Midbrain (tissue), 1 donor: ENCODE measurements at places on chromosomes 13 and 19.

DNA sequence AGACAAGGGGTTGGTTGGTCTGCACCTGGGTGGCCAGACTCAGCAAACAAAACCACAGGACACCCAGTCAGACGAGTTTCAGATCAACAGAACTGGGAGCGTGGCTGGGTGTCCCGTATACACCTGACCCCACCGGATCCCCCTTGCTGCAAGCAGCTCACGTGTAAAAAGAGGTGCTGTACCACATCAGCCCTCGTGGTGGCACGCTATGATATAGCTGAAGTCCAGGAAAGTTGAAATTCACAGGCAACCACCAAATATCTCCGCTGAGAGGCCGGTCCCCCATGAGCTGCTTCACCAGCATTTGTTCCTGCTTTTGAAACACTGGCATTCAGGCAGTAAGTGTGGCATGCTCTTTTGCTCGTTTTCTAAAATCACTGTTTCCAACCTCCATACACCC, 92.3 kb downstream of the TUBA3C start:
- DNase-seq = no peak

DNA sequence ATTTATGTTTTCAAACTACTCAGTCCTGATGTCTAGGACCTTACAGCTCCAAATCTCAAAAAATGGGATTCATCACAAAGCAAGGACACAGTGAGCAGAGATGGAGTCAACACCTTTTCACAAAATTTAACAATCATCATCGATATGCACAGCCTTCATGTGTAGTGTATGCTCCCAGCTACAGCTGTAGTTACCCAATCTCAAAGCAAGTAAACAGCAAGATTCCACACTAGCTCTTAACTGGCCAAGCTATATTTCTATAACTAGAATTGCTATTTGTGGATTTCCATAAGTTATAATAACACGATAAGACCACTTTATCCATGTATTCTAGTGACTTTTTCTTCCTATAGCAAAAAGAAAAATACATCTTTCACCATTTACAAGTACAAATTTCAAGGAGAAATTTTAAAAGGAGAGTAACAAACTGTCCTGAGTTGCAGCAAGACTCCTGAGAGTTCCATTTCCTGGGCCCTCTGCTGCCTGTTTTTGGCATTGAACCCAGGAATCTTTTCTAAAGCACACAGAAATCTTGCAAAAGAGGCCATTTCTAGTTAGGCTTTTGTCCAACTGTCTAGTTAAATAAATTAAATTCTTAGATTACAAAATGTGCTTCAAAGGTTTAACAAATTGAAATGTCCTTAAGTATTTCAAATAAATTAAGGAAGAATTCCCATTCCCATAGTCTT, 460.6 kb downstream of the FGF14 start:
- DNase-seq = no peak

DNA sequence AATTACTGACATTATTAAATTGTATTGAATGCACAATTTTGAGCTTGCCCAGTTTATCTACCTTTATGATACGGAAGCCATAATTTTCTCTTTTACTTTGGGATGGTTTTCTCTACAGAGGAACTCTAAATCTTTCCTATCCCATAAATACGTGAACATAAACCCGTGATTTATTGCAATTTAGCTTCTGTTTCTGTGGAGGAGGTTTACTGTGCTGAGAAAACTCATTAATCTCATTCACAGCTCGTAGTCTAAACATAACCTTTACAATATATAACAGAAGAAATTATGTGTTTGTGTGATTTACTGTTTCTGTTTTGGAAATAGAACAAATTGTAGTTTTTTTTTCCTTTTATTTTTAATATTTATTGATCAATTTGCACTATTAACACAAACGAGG, 207.1 kb upstream of the PCDH9 start:
- DNase-seq = no peak

GRCh38 chr19:6568010-6568526, 22.9 kb downstream of the CD70 start:
- no peak for DNase-seq

DNA sequence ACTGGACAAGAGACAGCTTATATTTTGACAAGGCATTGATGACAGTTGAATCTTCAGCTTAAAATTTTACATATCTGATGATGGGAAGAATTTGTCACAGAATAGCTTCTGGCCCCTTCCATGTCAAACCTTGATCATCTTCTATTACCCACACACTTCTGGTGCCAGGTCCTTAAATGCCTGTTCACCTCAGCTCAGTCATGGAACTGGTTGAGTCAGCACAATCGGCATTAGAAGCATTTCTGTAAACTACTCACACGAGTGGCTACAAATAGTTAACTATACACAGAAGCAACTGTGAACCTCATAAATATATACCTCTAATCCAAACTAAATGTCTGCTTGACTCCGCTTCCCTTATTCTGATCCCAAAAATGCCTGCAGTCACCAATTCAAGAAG, 161.2 kb downstream of the FOXO1 start:
- DNase-seq = no peak

DNA sequence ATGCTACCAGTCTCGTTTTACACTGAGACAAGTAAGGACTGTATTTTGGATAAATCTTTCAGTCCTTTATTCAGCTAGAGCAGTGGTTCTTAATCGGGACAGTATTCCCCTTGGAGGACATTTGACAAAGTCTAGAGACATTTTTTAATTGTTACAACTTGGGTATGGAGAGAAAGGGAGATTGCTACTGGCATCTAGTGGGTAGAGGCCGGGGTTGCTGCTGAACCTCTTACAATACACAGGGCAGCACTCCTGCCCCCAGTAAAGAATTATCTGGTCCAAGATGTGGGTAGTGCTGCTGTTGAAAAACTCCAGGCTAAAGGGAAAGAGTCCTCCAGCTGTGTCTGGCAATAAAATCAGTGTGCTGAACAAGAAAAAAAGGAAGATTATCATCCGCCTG, 334.8 kb downstream of the SLC7A1 start:
- no peak for DNase-seq

- no peak for DNase-seq
Observed at GRCh38 chr19:51441410-51442390, 16.6 kb downstream of the SIGLEC8 start.

DNA sequence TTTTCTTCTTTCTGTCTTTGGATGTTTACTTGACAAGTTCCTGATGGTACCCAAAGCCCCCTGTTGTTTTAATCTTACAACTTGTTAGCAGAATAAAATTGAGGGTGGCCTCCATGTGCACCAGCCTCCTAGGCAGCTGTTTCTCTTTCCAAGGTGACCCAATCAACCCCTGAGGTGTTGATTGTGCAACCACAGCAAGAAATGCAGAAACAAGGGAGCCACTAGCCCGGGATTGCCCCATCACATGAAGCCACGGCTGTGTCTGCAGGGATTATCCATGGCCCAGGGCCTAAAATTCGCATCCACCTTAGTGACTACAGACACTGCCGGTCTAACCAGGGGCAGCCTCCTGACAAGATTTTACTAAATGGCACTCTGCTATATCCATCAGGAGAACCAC, 14.4 kb downstream of the CEACAM4 start:
- DNase-seq = no peak

DNA sequence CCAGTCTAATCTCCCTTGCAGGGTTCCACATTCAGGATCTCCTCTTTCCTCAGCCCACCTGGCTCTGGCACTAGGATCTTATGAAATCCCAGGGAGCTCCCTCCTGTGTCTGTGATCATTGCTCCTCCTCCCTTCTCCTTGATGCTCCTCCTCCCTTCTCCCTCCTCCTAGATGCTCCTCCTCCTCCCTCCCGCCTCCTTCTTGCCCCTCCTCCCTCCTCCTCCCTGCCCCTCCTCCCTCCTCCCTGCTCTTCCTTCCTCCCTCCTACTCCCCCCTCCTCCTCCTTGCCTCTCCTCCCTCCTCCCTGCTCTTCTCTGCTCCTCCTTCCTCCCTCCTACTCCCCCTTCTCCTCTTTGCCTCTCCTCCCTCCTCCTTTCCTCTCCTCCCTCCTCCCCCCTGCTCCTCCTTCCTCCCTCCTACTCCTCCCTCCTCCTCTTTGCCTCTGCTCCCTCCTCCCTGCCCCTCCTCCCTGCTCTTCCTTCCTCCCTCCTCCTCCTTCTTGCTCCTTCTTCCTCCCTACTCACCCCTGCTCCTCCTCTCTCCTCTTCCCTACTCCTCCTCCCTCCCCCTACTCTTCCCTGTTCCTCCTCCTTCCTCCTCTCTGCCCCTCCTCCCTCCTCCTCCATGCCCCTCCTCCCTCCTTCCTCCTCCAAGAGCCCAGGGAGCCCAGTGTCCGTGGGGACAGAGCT, 14.9 kb upstream of the ZBTB7A start:
- no peak for DNase-seq

- DNase-seq = no peak
Observed at GRCh38 chr19:10112895-10113591, 1.6 kb downstream of the P2RY11 start.

DNA sequence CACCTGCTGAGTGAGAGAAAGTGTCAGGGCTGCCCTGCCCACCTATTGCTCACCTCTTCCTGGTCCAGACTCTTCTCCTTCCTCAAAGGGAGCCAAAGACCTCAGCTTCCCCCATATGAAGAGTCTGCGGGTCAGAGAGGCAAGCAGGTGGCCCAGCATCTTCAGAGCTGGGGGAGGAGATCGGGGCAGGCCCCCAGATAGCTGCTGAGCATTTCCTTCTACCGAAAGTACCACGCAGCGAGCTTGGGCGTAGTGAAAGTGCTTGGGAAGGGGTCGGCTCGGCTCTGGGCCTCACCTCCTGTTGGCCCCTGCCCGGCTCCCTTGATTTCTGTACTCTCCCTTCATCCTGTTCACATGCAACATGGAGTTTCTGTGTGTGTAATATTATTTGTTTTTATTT, 12.2 kb upstream of the ZNF536 start:
- no peak for DNase-seq

DNA sequence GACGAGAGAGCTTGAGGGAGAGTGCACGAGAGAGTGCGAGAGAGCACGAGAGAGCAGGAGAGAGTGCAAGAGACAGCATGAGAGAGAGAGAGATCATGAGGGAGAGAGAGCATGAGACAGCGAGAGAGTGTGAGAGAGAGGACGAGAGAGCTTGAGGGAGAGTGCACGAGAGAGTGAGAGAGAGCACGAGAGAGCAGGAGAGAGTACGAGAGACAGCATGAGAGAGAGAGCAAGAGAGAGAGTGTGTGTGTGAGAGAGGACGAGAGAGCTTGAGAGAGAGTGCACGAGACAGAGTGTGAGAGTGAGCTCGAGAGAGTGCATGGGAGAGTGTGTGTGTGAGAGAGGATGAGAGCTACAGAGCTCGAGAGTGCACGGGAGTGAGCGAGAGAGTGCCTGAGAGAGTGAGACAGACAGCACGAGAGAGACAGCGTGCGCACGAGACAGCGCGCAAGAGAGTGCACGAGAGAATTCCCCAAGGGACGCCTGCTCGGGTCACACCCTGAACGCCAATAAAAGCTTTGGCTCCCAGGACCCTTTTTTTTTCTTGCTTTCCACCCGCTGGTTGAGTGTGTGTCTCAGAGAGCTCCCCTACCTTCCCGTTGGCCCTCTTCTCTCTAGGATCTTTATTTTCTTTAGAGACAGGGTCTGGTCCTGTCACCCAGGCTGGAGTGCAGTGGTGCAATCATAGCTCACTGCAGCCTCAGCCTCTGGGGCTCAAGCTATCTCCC, 3.7 kb downstream of the CD70 start:
- DNase-seq = no peak

DNA sequence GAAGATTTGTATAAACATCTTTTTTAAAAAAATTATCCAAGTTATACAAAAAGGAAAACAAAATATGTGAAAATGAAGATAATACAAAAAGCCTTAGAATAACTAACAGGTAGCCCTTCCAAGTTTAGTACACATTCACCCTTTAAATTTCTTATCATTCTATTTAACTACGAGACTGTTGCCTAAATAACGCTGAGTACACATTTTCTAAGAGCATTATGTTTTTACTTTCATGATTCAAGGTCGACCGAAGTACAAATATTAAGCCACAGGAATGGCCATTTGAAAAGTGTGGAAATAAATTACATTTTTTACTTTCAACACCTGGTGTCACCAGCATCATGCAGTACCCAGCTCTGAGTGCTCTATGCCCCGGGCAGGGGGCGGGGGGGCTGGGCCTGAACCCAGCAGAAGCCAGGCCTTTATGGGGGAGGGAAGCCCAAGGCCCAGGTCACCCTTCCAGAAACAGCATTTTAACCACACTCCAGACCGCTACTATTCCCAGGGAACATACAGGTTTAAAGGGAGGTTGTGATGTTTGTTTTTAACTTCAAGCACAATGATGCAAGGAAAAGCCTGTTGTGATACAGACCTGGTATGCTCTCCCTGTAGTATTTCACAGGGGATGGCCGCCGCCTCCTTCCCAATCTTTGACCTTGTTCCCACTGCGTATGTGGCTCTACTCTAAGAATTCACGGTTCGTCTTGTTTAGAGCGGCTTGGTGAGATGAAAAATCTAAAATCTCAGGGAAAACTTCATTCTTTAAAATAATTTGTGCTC, 24.0 kb downstream of the GGACT start:
- no peak for DNase-seq

GRCh38 chr13:41061914-41062837, 867 bp downstream of the WBP4 start:
- DNase-seq = peak; percentile 55

- no peak for DNase-seq
Observed at GRCh38 chr13:110700641-110701040, 5.3 kb downstream of the CARS2 start.

DNA sequence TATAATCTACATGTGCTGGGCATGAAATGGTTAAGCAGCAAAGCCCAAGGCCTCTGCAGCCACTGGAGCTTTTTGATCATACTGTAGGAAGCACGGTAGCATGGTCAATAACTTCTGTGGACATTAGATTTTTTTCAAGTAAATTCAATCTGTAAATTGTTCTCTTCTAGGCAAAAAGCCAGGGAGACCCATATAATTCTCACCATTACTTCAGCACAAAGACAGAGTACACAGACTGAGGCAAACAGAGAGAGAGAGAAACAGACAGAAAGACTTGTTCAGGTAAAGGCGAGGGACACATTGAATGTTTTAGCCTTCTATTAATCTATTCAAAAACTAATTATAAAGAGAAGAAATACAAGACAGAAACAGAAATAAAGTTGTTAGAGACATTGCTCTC, 349.4 kb downstream of the RFC3 start:
- DNase-seq = no peak

GRCh38 chr19:48444129-48444935, 1.5 kb upstream of the GRWD1 start:
- no peak for DNase-seq

DNA sequence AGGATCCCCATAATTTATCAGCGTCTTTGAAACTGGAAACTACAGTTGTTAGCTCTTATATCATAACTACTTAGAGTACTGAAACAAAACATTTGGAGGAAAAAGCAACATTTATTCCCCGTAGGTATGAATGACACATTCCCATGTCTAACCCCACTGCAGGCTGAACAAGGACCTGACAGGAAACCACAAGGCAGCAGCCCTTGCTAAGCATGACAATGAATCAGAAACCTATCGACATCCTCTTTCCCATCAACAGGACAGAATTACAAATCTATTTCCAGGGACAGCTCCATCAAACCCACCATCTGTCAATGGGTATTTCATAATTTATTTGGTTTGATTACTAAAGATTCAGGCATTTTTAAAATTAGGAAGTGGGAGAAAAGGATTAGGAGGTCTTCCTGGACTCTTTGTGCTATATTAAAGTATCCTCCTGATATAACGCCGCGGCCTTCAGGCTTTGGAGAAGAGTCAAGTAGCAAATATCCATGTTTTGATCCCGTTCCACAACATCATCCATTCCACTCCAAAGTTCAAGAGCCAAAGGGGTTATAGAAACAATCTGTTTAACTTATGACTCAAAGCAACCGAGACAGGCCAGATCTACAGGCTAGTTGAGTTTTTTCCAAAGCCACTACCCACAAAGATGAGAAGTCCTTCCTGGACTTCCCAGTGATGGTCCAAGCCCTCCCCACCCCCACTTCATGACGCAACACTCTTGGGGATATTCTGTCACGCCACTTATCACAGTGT, 51.1 kb downstream of the FAM216B start:
- DNase-seq = no peak

GRCh38 chr13:52665325-52665724, 12.7 kb downstream of the SUGT1 start:
- DNase-seq = peak; percentile 3
